Naive thymus-derived CD8-positive, alpha-beta T cell (primary cell): ENCODE measurements at places on chromosomes 4 and X. TPM values are rescaled to one million over a fixed set of nuclear protein-coding genes. Genes with fewer than 3 reads are reported as not detected.

HTRA3 gene
- not detected for total RNA-seq

SHROOM2 gene
- not detected for total RNA-seq

TCEAL3 gene
- total RNA-seq: 9.1 TPM

TXK gene
- total RNA-seq: 135 TPM

- no peak for DNase-seq
Observed at GRCh38 chr4:112508356-112508755, 7.6 kb downstream of the NEUROG2 start.

- DNase-seq: no peak
Observed at GRCh38 chr4:111641813-111642579, 503.3 kb upstream of the FAM241A start.

DNA sequence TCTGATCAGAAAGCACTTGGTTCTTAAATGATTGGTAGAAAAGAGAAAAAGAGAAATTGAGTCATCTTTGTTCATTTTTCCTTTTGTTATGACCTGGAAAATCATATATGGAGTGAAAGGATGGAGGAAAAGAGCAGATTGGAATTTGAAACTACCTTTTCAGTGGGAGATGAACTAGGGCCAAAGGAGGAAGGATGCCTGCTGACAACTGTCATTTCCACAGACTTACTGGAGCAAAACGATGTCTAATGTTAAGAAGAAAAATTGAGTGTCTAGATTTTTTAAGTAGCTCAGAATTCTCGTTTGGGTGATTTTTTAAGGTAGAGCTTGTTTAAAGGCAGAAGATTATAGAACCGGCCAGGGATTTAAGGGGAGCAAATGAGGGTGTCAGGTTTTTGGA, 144.6 kb upstream of the KCNIP4 start:
- no peak for DNase-seq

GRCh38 chr4:82733636-82734035, 65.0 kb downstream of the SCD5 start:
- DNase-seq: no peak

DNA sequence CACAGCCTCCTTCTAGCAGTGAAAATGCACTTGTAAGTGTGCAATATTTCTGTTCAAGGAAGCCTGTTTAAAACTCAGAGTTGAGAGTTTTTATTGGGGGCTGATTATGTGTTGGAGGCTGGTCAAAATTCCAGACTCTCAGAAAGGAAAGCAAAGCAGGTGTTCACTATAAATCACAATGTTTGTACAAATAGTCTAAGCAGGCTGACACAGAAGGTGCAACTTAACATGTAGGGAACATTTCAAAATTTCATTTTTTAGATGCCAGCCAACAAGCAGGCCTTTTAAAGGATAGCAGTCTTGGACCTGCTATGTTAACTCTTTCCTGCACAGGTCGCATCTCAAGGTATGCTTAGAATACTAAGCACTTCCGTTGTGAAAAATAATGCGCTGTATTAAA, 112.3 kb upstream of the IL13RA1 start:
- DNase-seq: no peak

- DNase-seq: no peak
Observed at GRCh38 chr4:22071749-22072148, 123.2 kb upstream of the KCNIP4 start.

- no peak for DNase-seq
Observed at GRCh38 chr4:112765317-112765974, 128.5 kb downstream of the LARP7 start.

- peak; percentile 0 for DNase-seq
Observed at GRCh38 chr4:82989575-82990429, 20.8 kb downstream of the LIN54 start.

- DNase-seq: no peak
Observed at GRCh38 chr4:168811786-168812651, 198.0 kb downstream of the CBR4 start.

DNA sequence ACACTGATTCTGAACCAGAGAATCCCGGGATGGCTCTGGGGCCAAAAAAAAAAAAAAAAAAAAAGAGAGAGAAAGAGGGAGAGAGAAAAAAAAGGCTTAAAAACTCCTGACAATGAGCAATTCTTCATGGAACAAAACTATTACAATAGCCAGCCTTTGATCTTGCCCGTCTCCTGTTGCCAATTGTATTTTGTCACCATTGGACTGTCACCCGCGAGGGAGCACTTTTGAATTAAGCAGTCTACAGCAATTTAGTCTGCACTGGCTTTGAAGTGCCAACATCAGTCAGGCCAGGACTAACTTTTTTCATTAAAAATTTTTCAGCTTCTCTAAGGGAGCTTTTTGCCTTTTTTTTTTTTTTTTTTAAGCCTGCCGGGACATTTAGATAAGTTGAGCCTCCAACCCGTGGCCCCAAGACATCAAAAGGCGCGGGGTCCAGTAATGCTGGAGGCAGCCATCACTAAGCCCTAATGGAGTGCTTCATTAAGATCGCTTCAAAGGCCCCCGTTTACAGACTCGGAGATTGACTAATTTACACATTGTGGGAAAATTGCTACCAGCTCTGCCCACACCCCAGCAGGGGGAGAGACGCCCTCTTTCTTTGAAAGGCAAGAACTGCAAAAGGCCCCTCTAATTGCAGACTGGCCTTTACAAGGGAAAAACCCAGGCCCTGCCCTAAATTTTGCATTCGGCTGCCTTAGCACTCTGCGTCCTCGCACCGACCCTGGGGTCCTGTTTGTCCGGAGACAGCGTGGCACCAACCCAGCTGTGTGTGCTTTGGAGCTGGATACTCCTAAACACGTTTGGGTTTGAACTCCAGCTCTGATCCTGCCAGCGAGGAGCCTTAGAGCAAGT, 98.1 kb upstream of the MSX1 start:
- DNase-seq: no peak

GRCh38 chr4:128385683-128386304, 98.2 kb upstream of the PGRMC2 start:
- no peak for DNase-seq

DNA sequence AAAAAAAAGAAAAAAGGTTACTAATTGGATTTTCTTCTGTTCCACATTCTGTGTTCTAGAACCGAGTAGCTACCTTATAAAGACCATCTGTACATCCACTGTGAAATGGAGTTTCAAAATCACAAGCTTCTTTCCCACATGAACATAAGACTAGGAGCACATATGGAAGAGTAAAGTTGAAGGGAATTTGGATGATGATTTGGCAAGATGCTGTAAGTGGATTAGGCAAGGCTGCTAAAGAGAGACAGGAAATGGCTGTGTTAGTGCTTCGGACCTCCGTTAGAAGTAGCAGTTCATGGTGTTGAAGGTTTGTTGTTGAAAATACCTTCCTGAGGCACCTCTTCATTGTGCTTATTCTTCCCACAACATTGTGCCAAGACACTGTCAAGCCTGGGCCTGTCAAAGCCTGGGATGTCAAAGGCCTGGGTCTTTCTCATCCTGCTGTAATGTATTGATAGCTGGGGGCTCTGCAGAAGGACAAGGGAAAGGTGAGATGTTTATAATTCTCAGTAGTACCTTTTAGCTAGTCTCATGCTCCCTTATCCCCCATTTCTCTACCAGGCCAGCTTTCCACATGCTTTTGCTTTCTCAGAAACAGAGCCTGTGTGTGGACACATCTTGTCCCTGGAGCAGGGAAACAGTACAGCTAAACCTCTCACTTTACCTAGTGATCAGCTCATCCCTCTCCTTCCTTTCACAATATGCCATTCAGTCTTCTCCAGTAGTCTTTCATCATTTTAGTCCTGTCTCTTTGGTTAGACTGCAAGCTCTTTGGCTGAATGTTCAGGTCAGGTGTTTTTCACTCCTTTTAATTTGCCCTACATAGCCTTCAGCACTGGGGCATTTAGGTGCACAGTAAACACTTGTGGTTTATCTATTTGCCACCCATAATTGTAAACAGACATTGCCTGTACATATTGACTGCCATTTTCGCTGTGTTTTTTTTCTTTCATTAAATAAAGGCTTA, 37.9 kb upstream of the CYP2U1 start:
- no peak for DNase-seq

DNA sequence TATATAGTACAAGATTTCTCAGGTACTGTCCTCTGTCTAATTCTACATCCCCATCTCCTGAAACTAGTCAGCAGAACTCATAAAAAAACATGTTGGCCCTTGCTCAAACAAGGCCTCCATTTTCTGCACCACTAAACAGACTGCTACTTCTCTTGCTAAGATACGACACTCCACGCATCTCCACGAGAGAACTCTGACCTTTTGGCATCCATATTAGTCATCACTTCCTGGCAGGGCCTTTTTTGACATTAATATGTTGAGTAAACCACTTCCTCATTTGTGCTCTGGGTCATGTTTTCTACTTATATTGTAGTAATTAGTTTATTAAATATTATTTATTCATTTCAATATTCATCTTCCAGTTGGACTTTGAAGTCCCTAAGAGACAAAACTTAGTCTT, 65.6 kb downstream of the DCAF8L1 start:
- DNase-seq: no peak
